Vagina (tissue), 2 donors: ENCODE measurements at places on chromosomes 11 and 22. TPM values are rescaled to one million over a fixed set of nuclear protein-coding genes. Genes with fewer than 3 reads are reported as not detected.

The SELENOH gene
- total RNA-seq = 120 TPM

The RTCB gene
- total RNA-seq = 42.2 TPM

- no peak for DNase-seq
These were observed 106.8 kb downstream of the KIRREL3 start for GRCh38 chr11:126893796-126894195.

DNA sequence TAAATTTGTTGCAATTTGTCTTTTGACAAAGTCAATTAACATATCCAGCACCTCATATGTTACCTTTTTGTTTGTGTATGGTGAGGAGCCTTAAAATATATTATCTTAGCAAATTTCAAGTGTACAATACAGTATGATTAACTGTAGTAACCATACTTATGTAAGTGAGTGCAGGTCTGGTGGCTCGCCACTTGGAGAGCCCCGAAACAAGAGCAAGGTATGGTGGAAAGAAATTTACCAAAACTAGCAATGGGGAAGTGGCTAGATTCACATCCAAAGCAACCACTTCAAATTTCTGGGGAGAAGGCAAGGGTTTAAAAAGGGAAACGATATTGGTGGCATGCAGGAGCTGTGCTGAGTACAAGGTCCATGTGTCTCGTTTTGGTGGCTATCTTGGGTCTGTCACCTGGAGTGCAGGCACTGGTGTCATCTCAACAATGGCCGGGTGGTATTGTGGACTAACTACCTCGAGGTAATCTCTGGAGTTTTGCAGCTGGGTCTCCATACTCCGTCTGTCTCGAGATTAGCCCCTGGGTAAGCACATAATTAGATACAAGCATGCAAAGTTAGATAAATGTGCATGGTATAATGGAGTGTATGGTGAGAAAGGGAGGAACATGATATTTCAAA is 8.2 kb upstream of the FNBP4 start:
- DNase-seq = no peak
